ENCODE measurements at places on chromosomes 11 and 22.

GRCh38 chr22:25127318-25127717 is 72.3 kb upstream of the CRYBB3 start:
- no peaks in the 10 kb centered on the region for H3K36me3 ChIP-seq
- H3K27me3 ChIP-seq, result no peaks in the 10 kb centered on the region
- no peak overlapping the region for H3K4me3 ChIP-seq
- DNase-seq, result no peak
- no peak overlapping the region for H3K27ac ChIP-seq
- peaks cover 3% of the 10 kb centered on the region for H3K4me1 ChIP-seq

- H3K36me3 ChIP-seq, result no peaks in the 10 kb centered on the region
- H3K4me3 ChIP-seq, result no peak overlapping the region
- H3K27ac ChIP-seq, result no peak overlapping the region
- no peaks in the 10 kb centered on the region for H3K27me3 ChIP-seq
- H3K4me1 ChIP-seq, result no peaks in the 10 kb centered on the region
- DNase-seq, result no peak
These were observed 5.5 kb downstream of the CBX6 start for GRCh38 chr22:38866399-38867123.

DNA sequence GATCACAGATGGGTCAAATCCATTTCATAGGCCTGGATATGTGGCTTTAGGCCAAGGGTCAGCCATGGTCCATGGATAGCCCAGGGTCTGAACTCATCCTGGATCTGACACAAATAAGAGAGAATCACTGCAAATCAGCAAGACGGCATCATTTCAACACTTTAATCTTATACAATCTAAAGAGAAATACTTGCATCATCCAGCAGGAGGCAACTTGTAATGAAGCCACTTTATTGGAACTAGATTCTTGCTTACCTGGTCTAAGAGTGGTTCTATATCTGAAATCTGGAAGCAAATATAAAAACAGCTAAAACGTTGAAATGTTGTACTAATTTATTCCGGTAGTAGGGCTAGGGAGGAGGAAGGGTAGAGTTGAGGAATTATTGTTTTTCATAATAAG is 870.1 kb downstream of the JRKL start:
- H3K4me3 ChIP-seq, result no peak overlapping the region
- no peaks in the 10 kb centered on the region for H3K4me1 ChIP-seq
- DNase-seq, result no peak
- no peaks in the 10 kb centered on the region for H3K27me3 ChIP-seq

DNA sequence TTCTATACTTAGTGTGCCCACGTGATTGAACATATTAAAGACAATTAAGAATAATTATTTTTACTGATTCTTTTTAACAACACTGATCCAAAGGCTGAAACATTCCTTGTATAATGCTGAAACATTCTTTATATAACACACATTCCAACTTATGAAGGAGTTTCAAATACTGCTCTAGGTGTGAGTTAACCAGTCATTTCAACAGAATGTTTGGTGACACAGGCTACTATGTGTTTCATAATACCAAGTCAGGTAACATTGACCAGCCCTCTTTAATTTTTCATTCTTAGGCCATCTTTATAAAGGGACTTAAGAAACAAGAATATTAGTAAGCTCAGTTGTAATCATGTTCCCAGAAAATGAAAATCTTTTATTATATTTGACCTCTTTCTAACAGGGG is 136.6 kb downstream of the ELP4 start:
- H3K27me3 ChIP-seq, result no peaks in the 10 kb centered on the region
- H3K27ac ChIP-seq, result no peak overlapping the region
- DNase-seq, result no peak
- H3K4me3 ChIP-seq, result no peak overlapping the region

DNA sequence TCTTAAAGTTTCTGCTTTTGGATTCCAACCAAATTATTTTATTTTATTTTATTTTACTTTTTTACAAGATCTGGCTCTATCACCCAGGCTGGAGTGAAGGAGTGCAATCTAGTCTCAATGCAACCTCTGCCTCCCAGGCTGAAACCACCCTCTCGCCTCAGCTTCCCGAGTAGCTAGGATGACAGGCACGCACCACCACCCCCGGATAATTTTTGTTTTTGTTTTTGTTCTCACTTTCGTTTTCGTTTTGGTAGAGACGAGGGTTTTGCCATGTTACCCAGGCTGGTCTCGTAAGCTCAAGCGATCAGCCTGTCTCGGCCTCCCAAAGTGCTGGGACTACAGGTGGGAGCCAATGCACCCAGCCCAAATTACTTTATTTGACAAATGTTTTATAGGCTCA is 219.8 kb downstream of the ETS1 start:
- no peak overlapping the region for H3K4me3 ChIP-seq
- no peaks in the 10 kb centered on the region for H3K36me3 ChIP-seq
- no peaks in the 10 kb centered on the region for H3K4me1 ChIP-seq
- DNase-seq, result no peak
- no peaks in the 10 kb centered on the region for H3K27me3 ChIP-seq

DNA sequence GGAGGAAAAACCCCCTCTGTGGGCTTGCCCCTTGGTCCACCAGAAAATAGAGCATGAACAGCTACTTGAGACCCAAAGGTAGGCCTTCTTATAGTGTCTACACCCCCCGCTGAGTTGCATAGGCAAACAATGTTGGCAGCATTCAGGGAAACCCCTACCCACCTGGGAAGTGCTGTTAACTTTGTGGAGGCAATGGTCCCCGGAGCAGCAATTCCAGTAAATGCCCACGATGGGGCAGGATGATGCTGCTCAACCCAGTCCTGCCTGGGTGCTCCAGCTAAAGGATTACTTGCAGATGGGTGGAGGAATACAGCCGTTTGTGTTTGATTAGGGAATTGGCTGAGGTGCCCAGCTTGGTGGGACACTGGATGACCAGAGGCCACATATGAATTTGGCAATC is 381.3 kb upstream of the ANO5 start:
- no peak overlapping the region for H3K4me3 ChIP-seq
- no peaks in the 10 kb centered on the region for H3K36me3 ChIP-seq
- no peak overlapping the region for H3K27ac ChIP-seq
- H3K4me1 ChIP-seq, result no peaks in the 10 kb centered on the region

DNA sequence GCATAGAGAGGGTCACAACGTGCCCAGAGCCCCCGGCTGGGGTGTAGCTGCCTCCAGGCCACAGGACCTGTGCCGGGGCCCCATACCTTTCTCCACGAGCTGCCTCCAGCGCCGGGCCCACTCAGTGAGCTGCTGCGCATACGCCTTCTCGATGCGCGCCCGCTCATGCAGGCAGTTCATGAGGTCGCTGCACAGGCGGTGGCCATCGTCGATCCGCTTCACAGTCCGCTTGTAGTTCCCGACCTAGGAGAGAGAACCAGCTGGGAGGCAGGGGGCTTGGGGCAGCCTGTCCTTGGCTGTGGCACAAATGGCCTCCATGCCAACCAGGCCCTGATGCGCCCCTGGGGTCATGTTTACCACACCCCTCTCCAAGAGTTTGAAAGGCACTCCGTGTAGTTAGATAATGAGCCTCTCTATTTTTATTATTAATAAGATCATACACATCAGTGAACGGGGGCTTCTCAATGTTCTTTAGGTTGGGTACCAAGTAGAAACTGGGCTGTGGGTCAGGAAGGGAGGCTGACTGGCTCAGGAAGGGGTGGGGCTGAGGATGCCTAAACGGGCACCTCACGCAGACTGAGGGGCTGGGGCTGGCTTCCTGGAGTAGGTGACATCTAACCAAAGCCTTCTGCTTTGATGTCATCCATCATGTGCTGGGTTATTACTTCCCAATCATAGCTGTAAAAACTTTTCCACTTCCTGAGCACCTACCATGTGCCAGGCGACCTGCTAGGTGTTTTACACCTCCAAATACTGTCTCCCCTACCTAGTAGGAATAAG is 36.5 kb upstream of the ARFGAP3 start:
- H3K27ac ChIP-seq, result no peak overlapping the region
- DNase-seq, result no peak
- H3K27me3 ChIP-seq, result no peaks in the 10 kb centered on the region
- H3K36me3 ChIP-seq, result no peaks in the 10 kb centered on the region

DNA sequence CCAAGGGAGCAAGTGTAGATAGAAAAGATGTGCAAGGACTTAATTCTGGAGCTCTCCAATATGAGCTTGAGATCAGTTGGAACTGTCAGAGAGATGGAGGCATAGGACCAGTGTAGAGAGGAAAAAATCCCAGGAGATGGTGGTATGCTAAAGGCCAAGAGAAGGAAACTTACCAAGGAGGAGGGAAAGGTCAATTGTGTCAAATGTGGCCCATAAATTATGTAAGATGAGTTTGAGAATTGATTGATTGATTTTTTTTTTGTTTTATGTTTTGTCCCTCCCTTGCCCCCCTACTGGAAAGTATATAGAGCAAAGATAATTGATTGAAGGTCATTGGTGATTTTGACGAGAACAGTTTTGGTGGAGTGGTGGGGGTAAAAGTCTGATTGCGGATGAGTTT is 2.8 kb upstream of the USP2 start:
- DNase-seq, result no peak
- H3K27me3 ChIP-seq, result no peaks in the 10 kb centered on the region
- H3K36me3 ChIP-seq, result no peaks in the 10 kb centered on the region
- no peaks in the 10 kb centered on the region for H3K4me1 ChIP-seq
- H3K4me3 ChIP-seq, result no peak overlapping the region
- H3K27ac ChIP-seq, result no peak overlapping the region

- no peak for DNase-seq
- H3K27me3 ChIP-seq, result no peaks in the 10 kb centered on the region
- H3K4me3 ChIP-seq, result peak overlapping the region; percentile 76
These were observed 351 bp upstream of the AKIP1 start for GRCh38 chr11:8910649-8911026.

DNA sequence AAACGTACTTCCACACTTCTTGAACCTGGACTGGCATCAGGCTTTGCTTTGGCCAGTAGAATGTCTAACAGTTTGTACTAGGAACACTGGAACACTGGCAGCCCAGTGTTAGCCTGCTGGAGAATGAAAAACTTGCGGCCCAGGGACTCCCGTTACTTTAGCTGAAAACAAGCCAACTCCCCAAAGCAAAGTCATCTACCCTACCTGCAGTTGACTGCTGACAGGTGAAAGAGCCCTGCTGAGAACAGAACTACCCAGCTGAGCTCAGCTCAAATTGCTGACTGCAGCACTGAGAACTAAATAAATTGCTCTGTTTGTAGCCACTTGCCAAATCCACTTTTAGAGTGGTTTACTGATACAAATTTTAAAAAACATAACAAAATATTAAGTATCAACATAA is 342.5 kb downstream of the LRRC4C start:
- H3K36me3 ChIP-seq, result no peaks in the 10 kb centered on the region
- no peaks in the 10 kb centered on the region for H3K4me1 ChIP-seq
- H3K4me3 ChIP-seq, result no peak overlapping the region
- no peak overlapping the region for H3K27ac ChIP-seq
- no peak for DNase-seq

- H3K27me3 ChIP-seq, result no peaks in the 10 kb centered on the region
- no peak for DNase-seq
- H3K27ac ChIP-seq, result no peak overlapping the region
These were observed 83.1 kb upstream of the SLC5A12 start for GRCh38 chr11:26805001-26805400.

GRCh38 chr11:9177438-9178091 is 86.2 kb upstream of the SCUBE2 start:
- no peaks in the 10 kb centered on the region for H3K27me3 ChIP-seq
- no peaks in the 10 kb centered on the region for H3K4me1 ChIP-seq
- H3K36me3 ChIP-seq, result no peaks in the 10 kb centered on the region
- no peak overlapping the region for H3K27ac ChIP-seq

DNA sequence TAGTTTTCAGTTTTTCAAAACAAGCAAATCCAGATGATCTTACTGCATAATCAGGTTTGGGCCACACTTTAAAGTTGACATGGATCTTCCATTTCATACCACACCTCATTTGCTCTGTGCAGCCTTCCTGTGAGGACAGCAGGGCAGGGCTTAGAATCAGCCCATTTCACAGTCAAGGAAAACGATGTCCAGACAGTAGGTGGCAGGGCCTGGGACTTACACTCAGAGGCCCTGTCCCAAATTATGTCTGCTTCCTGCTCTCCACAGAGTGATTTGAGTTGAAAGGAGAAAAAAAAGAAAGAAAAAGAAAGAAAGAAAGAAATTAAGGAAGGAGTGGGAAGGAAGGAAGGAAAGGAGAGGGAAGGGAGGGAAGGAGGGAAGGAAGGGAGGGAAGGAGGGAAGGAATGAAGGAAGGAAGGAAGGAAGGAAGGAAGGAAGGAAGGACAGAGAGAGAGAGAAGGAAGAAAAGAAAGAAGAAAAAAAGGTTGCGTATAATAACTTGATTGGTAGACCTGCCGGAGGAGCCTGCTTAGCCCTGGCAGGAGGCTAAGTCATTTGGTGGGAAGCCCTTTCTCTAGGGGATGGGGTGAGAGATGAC is 23.6 kb downstream of the TSKU start:
- no peak overlapping the region for H3K27ac ChIP-seq
- no peak for DNase-seq
- no peaks in the 10 kb centered on the region for H3K36me3 ChIP-seq
- no peak overlapping the region for H3K4me3 ChIP-seq

GRCh38 chr11:32939866-32940265 is 47.3 kb downstream of the QSER1 start:
- no peak overlapping the region for H3K4me3 ChIP-seq
- no peak for DNase-seq
- no peaks in the 10 kb centered on the region for H3K4me1 ChIP-seq

DNA sequence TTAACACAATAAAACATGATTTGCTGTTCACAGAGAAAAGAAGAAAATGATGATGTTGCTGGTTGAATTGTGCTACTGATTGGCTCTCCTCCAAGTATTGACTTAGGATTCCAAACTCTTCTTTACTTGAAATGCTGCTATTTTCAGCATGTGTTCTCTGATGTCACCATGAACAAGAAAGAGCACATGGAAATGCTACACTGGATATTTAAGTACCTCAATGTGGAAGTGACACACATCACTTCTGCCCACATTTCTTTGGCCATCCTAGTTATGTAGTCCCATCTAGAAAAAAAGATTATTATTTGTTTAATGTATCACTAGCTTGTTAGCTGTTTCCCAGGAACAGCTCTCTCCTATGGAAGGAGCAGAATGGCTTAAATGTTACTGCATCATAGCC is 27.2 kb downstream of the OR52B2 start:
- H3K4me1 ChIP-seq, result no peaks in the 10 kb centered on the region
- no peak for DNase-seq
- H3K27ac ChIP-seq, result no peak overlapping the region
- no peaks in the 10 kb centered on the region for H3K27me3 ChIP-seq
- H3K36me3 ChIP-seq, result no peaks in the 10 kb centered on the region
- H3K4me3 ChIP-seq, result no peak overlapping the region

DNA sequence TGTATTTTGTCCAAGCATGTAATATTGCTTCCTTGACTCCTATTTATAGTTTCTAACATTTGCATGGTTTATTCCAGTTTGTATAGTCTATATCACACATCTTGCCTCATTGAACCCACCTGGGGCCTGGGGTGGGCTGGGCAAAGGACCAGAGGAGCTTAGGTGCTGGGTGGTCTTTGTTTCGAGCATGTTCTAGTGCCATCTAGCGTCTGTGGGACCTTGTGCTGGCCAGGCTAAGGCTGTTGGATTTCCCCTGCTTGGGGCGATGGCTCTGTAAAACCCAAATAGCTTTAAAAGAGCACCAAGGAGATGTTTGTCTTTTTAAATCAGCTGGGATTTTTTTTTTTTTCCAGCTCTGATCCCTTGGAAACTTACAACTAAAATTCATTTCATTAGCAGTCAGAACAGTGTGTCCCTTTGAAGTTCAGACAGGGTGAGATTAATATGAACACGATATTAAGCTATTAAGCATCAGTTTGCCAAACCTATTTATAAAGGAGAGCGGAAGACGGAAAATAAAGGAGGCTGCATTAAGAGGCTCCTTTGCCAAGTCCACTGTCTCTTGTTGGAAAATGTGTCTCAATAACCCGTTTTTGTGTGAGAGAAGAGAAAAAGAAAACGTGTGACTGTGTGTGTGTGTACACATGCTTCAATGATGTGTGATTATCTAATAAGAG is 157.4 kb downstream of the COMMD9 start:
- no peaks in the 10 kb centered on the region for H3K27me3 ChIP-seq
- H3K4me3 ChIP-seq, result no peak overlapping the region
- H3K36me3 ChIP-seq, result no peaks in the 10 kb centered on the region
- peak; percentile 63 for DNase-seq

All from uterus (tissue), 4 donors.